ENCODE measurements at places on chromosomes 2 and 18.

DNA sequence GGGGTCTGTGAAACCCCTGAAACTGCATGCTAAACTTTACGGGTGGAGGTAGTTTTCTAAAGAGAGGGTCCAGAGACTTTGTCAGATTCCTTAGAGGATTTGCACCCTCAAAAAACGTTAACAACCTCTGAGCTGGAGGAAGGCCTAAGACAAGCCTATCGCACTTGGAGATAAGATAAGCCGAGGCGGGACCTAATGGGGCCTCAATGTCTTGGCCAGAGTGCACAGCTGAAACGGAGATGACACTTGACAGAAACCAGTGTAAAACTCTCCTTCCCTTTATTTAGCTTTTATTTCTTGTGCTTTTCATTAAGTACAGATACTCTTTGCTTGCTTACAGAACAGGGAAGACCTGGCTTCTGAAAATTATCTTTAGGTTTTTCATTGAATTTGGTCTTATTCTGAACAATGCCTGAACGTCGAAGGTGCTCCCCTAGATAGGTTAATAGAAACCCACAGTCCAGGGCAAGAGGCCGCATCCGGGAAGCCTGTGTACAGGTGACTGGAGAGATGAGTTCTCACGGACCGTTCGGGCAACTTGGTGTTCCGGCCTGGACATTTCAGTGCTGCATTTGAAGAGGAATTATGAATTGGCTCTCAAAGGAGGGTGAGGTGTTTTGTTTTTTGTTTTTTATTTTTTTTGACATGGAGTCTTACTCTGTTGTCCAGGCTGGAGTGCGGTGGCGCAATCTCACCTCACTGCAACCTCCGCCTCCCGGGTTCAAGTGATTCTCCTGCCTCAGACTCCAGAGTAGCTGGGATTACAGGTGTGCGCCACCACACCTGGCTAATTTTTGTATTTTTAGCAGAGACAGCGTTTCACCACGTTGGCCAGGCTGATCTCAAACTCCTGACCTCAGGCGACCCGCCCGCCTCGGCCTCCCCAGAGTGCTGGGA, 49.7 kb downstream of the SH3BP4 start:
- DNase-seq: no peak

- DNase-seq: no peak
These were observed 283.2 kb upstream of the MEX3C start for GRCh38 chr18:51480407-51481261.

DNA sequence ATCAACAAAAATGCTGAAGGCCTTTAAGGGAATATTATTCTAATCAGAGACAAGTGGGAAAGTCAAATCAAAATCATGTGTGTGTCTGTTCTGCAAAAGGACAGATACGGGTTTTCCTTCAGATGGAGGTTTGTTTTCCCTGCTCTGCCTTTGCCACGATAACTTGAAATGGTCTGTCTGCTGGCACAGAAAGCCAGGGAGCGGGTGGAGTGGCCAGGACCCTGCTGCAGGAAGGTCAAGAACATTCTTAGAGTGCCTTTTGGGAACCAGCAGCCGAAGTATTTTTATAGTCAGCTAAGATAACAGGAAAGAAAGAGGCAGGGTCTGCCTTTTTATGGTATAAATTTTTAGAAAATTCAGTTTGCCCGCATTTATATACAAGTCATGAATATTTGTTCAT, 234.2 kb downstream of the LTBP1 start:
- no peak for DNase-seq

- DNase-seq: no peak
These were observed 275.9 kb downstream of the RBM43 start for GRCh38 chr2:150985741-150986140.

- DNase-seq: no peak
These were observed 19.6 kb upstream of the MC5R start for GRCh38 chr18:13804305-13804704.

DNA sequence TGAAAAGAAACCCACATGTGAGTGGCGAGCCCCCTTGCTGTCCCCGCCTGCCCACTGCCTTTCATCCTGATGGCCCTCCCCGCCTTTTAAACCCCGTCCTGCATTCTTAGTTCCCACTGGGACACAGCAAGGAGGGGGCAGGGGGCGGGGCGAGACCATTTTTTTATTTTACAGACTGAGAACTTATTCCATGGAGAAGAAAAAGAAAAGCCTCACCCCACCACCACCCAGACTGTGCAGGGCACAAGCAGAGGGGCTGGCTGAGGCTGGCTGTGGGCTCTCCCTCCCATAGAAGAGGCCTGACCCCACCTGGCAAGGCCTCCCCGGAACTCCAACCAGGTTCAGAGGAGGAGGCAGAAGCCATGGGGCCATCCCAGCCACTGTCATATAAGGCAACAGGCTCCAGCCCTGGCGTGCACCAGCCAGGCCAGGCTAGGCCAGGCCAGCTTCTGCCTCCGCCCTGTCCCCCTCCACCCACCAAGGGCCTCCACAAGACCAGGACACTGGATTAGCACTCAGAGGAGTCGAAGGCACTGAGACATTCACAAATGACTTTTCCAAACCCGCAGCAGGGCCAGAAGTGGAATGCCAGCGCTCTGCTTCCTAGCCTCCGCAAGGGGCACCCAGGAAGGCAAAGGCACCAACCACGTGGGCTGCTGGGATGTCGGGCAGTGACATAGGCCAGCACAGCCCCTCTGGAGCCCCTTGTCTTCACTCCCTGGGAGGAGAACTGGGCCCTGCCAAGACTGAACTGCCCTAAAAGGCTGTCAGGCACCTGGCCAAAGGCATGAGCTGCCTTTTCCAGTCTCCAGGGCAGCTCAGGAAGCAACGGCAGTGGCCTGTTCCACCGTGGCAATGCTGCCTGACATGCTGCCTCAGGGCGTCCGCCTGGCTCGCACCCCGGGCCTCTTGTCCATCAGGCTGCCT, 37.5 kb upstream of the SEMA4C start:
- DNase-seq: peak; percentile 85

DNA sequence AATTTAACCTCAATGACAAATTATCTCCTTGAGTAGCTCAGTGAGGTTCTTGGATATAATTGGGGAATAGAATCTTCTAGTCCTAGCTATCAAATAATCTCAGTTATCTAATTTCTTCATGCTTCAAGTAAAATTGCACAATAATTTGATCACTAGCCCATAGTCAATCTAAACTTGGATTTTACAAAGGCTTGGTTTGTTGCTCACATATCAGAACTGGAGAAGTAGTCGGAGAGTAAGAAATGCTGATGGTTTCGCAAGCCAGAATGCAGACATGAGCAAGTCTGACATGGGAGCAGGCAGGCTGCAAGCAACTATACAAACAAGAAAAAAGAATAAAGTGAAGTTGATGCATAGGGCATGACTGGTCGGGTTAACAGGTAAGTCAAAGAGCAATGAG, 11.7 kb upstream of the PDE11A start:
- DNase-seq: no peak

GRCh38 chr2:219448776-219449341, 14.2 kb downstream of the SPEG start:
- no peak for DNase-seq

Data from sciatic nerve (tissue), 2 donors.